ENCODE measurements at places on chromosomes 12 and 14.

GRCh38 chr14:105166571-105167302 is 1.8 kb downstream of the JAG2 start:
- no peak for DNase-seq

DNA sequence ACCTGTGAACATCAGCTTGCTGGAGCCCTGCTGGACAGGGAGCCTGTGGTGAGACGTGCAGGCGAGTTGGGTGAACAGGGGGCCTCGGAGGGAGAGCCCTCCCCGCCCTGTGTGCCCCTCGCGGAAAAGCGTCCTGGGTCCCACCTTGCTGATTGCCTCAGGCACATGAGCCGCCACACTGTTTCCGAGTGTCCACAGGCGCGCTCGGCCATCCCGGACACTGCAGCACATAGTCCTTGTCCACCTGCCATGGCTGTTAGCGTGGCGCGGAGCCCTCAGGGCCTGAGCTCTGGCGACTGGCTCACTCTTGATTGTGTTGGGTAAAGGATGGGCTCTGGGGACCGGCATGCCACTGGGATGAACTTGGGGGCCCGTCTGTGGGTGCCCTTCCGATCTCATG is 40.0 kb downstream of the PACS2 start:
- DNase-seq = no peak

DNA sequence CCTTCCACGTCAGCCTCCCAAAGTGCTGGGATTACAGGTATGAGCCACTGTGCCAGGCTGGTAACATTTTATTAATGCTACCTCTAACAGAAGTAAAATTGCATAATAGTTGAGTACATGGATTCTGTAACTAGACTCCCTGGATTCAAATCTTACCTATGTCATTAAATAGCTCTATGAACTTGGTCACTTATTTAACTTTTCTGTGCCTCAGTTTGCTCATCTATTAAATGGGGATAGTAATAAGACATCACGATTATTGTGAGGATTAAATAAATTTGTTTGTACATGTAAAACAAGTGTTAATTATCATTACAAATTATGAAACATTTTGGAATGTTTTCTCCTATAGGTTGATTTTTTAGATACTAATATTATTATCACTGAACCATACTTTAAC is 6.7 kb downstream of the ACTR6 start:
- no peak for DNase-seq

DNA sequence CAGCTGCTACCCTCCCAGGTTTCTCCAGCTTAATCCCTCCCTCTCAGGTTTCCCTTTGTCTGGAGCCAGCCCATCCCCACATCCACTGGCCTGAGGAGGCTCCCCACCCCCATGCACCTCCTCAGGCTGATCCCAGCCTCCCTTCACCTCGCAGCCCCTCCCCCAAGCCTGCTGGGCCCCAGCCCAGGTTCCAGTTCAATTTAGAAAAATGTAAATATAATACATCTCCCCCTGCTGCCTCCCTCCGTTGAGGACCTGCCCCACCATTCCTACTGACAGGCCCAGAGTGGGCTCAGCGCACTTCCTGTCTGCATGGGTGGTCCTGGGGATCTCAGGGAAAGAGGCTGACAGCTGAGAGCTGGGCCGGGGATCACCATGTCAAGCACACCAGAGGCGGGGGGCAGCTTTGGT is 155.8 kb downstream of the NTF3 start:
- no peak for DNase-seq

GRCh38 chr14:69263364-69263763 is 3.4 kb downstream of the GALNT16 start:
- DNase-seq = no peak

Data from GM12892 (cell line).